ENCODE measurements at places on chromosomes 11 and 22. TPM values are rescaled to one million over a fixed set of nuclear protein-coding genes. Genes with fewer than 3 reads are reported as not detected.

HOATZ gene
- not detected for total RNA-seq

CCDC81 gene
- 0.29 TPM for total RNA-seq

PTPRCAP gene
- total RNA-seq: 0.39 TPM

BRD1 gene
- 8.2 TPM for total RNA-seq

ZP1 gene
- 3.7 TPM for total RNA-seq

FREY1 gene
- not detected for total RNA-seq

SHISAL1 gene
- 1.6 TPM for total RNA-seq

- DNase-seq: no peak
These were observed 233.6 kb downstream of the FAM76B start for GRCh38 chr11:95556011-95556341.

- DNase-seq: no peak
These were observed 8.0 kb upstream of the CLCF1 start for GRCh38 chr11:67381244-67381972.

- DNase-seq: no peak
These were observed 11.3 kb downstream of the IL17RA start for GRCh38 chr22:17096071-17096470.

- peak; percentile 41 for DNase-seq
These were observed 12.6 kb upstream of the APLNR start for GRCh38 chr11:57249384-57250319.

- DNase-seq: no peak
These were observed 30.5 kb upstream of the P4HA3 start for GRCh38 chr11:74341921-74342320.

Data from RPMI7951 (cell line).